ENCODE measurements at places on chromosomes 3 and 15.

GRCh38 chr3:179961071-179961702 lies 75.5 kb downstream of the PEX5L start:
- no peak for DNase-seq

DNA sequence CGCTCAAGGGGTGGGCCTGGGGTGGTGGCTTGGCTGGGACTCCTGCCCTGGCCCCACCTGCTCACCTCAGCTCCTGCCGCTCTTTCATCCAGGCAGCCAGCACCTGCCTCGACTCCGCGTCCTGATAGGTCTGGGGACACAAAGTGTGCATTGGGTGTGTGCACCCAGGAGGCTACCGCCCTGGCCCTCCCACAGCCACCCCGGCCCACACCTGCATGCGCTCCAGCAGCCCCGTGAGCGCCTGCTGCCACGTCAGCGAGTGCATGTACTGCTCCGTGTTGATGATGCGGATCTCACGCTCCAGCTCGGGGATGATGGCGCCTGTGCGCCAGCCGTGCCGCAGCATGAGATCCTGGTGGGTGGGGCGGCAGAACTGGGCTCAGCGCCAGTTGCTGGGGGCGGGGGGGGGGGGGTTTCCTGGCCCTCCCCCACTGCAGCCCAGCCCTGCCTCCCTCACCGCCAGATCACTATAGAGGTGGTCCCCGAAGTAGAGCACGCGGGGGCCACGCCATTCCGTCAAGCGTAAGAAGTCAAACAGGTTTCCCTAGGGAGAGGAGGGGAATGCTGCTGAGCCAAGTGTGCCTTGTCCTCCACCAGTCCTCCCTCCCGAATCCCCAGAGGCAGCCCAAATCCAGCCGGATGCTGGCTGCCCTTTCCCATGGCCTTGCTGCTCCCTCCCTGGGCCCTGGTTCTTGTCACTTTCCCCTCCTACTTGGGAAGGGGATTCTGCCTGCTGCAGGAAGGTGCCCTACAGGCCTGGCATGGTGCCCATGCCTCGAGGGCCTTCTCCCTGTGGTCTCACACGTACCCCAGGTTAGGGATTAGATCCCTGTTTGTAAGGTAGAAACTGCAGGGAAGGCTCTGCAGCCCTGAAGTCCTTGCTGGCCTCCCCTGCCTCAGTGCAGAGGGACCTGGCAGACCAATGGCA lies 8.6 kb downstream of the NT5DC2 start:
- DNase-seq: peak; percentile 3

- no peak for DNase-seq
Observed at GRCh38 chr15:55527150-55527549, 19.1 kb upstream of the DNAAF4 start.

DNA sequence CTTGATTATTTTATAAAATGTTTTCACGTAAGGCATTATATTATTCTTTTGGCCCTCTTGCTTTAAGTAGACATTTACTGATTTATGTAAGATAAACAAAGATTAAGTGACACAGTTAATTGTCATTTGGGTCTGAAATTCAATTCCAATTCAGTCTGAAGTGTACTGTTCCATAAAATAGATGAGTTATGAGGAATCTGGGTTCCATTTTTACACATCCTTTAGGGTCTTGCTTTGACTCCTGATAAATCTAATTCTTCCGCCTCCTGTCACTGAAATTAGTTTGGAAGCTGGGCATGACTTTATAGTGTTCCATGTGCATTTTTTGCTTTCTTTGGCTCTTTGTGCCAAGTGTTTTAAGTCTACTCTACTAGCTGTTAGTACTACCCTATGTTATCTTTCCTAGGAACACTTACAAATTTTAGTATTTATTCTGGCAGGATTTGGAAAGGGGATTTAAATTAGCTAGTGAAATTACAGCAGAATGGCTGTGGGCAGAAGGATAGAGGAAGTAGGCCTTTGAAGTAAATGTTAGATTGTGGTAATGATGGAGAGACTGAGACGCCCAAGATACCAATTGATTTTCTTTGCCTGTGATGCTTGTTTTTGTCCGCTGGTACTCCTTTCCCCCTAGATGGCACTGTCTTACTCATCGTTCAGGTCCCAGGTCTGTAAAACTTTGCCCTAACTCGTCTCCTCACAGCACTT lies 14.3 kb downstream of the ARL8B start:
- DNase-seq: no peak

DNA sequence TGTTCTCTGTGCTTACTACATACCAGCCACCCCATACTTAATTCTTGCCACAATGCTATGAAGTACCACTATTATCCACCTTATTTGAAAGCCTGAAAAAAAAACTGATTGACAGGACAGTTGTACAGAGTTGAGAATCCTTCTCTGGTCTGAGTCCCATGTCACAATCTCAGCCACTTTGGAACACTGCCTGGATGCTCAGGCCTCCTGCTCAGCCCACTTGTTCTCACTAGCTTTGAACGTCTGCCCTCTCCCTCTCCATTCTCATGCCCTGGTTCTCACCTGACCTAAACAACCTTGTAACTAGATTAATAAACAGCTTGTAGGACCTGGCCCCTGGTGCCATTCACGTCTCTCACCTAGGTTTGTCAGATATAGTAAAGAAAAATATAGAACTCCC lies 53.9 kb downstream of the TRIM69 start:
- no peak for DNase-seq

GRCh38 chr3:8481380-8481779 lies 20.2 kb upstream of the LMCD1 start:
- no peak for DNase-seq

DNA sequence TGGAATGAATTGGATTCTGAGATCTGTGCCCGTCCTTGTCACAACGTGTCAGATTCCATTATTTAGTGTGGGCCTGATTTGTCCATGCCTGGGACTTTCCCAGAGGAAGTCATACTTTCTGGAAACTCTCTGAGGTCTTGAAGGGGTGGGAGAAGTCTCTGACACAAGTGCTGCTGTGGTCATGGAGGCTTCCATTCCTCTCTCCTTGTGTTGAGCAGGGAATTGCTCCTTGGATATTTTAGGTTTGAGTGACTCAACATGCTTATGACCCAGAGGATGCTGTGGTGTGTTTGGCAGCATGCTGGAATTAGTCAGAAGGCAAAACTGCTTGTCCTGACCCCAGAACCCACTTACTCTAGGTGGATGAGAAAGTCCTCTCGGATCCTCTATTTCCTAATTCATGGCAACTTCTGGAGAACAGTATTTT lies 132.1 kb downstream of the LPP start:
- no peak for DNase-seq

DNA sequence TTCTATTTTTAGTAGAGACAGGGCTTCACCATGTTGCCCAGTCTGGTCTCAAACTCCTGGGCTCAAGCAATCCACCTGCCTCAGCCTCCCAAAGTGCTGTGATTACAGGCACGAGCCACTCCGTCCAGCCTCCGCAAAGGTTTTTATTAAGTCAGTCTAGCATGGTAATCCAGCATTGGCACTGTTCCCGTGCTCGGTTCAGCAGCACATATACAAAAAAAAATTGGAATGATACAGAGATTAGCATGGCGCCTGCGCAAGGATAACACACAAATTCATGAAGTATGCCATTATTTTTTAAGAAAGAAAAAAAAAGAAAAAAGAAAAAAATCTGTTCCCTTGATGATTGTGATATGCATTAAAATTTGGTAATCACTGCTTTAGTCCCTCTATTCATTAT lies 8.5 kb downstream of the CKMT1A start:
- DNase-seq: no peak

- no peak for DNase-seq
Observed at GRCh38 chr3:64408770-64409169, 183.5 kb upstream of the PRICKLE2 start.

GRCh38 chr15:74432968-74433591 lies 678 bp downstream of the SEMA7A start:
- DNase-seq: peak; percentile 28

- DNase-seq: no peak
Observed at GRCh38 chr15:39890621-39891020, 29.4 kb downstream of the GPR176 start.

DNA sequence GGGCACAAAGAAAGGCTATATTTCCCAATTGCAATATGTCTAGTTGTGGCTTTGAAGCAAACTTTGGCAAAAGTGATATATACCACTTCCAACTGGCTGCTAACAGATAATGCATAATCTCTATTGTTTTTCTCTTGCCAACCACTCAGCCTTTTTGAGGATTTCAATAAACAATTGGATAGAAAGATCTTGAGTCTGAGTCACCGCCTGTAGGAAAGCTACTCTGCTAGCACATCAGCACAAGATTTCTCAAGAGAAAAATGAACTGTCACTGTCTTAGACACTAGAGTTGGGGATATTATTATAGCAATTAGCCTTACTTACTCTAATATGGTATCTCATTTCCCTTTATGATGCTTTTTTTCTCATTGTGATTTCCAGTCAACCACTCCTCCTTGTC lies 119.7 kb downstream of the SST start:
- DNase-seq: no peak

GRCh38 chr15:31516874-31517273 lies 190.2 kb downstream of the KLF13 start:
- no peak for DNase-seq

DNA sequence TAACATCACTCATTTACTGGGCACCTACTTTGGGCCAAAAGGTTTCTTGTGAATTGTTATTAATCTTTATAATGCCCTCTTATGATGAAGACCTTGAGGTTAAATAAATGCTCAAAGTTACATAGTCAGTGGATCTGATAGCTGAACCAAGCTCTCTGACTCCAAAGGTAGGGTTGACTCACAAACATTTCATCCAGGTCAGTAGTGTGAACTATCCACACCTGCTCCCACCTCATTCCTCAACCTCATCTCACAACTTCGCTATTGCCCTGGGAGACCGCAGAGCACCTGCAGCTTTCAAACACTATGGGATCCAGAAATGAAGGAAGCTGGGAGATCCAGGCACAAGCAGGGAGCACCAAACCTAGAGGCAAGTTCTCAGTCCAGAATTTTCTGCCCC lies 93.8 kb upstream of the FGF12 start:
- DNase-seq: no peak

DNA sequence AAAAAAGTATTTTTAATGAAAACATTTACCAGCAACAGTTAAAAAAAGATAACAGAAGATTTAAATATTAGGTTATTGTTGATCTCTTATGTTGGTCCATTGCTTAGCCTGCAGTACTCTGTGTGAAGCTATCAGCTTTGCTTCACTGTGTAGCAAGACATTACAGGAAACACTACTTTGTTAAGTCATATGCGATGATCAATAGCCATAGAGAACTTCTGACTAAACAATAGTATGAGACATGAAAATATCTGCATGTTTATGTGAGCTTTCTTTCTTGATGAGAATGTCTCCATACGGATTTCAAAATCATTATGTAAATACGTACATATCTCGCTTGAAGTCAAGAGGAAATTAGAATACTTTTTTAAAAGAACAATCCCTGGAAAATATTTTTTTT lies 27.0 kb upstream of the CAPN3 start:
- no peak for DNase-seq

- DNase-seq: no peak
Observed at GRCh38 chr15:60627298-60627943, 148.5 kb upstream of the ICE2 start.

DNA sequence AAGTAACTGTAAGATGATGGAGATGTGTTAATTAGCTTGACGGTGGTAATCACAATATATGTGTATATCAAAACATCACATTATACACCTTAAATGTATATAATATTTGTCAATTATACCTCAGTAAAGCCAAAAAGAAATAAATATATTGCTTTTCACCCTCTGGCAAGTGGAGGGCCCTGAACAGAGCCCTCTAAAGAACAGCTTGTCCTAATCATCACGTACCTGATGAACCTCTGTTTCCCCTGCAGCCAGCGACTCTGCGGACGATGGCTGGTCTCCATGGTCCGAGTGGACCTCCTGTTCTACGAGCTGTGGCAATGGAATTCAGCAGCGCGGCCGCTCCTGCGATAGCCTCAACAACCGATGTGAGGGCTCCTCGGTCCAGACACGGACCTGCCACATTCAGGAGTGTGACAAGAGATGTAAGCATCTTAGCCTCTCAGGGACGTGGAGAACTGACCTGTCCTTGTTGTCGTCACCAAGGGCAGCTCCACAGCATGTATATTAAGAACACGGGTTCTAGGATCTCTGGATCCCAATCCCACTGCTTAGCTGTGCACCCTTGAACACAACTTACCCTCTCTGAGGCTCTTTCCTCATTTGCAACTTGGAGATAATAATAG lies 6.3 kb downstream of the THBS1 start:
- no peak for DNase-seq

GRCh38 chr3:60854791-60855190 lies 396.5 kb downstream of the FHIT start:
- no peak for DNase-seq

- no peak for DNase-seq
Observed at GRCh38 chr3:170642882-170643601, 57.2 kb upstream of the SLC7A14 start.

DNA sequence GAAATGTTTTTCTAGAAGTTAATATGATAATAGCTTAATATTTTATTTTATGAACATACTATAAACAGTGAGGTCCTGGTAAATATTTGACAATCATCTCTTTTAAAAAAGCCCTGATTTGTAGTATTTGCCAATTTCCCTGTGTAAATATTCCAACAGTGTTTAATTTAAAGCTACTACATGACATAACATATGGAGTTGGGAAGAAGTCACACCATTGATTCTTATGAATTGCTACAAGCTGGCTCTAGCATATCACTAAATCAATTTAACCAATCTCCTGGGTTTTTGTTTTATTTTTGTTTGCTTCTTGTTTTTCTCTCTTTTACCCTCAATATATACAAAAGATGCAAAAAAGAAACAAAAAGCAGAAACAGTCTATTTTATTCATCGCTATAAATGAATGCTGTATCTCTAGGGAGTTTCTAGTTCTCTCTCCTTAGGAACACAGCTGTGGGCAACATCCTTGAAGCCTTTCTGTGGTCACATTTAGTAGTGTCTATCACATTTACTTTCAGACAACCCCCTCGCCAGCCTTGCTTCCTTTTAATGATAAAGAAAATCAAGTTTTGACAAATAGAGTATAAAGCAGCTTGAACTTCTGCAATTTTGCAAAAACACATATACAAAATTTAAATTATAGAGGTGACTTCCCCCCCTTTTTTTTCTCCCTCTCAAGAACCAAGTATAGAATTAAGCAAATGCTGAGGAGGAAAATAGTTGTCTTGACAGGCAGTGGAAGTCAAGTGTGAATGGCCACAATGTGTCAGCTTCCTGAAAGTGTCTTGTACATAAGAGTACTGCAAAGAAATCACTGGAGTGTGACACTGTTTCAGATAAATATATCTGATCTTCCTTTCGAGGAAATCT lies 21.4 kb downstream of the CCR1 start:
- no peak for DNase-seq

GRCh38 chr3:81580355-81580754 lies 181.1 kb downstream of the GBE1 start:
- no peak for DNase-seq

DNA sequence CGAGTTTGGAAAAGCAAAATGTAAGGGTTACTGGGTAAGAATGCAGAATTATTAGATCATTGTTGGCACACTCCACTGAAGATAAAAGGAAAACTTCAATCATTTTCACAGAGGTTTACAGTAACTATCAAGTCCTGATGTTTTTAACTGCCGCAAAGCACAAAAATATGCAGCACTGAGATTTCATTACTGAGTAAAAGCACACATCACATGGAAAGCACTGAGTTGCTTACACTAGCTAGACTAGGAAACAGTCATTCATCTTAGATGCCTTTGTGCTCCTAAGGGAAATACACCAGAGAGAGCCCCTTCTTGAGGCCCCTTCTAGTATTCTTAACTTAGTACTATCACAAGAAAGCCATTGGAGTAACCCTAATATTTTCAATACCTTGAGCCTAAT lies 11.8 kb upstream of the P2RY1 start:
- DNase-seq: no peak

GRCh38 chr15:84800365-84800806 lies 16.8 kb upstream of the ALPK3 start:
- DNase-seq: no peak

GRCh38 chr15:25682340-25682739 lies 180.8 kb downstream of the ATP10A start:
- DNase-seq: no peak
